ENCODE measurements at places on chromosomes 6 and 20.

DNA sequence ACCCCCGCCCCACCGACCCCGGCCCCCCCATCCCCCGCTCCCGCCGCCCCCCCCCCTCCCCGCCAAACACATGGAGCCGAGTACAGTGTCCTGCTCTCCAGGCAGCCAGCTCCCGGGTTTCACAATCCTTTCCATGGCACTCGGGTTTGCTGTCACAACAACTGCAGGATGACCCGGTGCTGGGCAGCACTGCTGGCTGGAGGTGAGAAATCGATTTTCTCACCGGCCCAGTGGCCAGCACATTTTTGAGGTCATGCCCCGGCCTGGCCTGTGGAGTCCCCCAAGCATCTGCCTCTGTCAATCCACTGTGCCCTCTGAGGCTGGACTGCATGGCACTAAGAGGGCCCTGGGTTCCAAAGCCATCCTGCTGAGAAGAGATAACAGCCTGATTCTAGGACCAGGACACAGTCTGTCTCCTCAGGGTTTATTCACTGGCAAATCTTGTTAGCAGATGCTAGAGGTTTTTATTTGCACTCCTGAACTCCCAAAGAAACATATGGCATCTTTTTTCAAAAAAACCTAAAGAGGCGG lies 129.5 kb downstream of the NFATC2 start:
- no peak for DNase-seq

GRCh38 chr6:23111984-23112383 lies 542.6 kb downstream of the HDGFL1 start:
- DNase-seq, result no peak

DNA sequence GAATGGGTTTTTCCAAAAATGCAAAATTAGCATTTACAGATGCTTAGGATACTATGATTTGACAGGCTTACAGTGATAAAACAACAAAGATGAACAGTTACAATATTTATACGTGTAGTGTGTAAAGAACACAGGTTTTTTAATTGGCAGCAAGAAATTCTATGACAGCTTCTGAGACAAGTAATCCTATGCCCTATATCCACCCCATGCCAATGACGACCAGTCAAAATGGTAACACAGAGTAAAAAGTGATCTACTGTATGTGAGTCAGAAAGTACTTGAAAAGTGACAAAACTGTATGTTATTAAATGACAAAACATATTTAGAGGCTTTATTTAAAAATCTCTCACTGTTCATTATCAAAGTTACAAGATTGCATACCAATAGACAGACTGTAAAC lies 99.5 kb downstream of the PRDM1 start:
- DNase-seq, result no peak

GRCh38 chr6:35681298-35681697 lies 7.4 kb downstream of the FKBP5 start:
- no peak for DNase-seq

GRCh38 chr20:25361287-25361683 lies 29.4 kb downstream of the ABHD12 start:
- DNase-seq, result no peak

GRCh38 chr6:45990162-45990561 lies 25.5 kb downstream of the CLIC5 start:
- no peak for DNase-seq
